ENCODE measurements at places on chromosomes 11 and 22.

- peak; percentile 32 for DNase-seq
These were observed 26.0 kb downstream of the SCGB1A1 start for GRCh38 chr11:62444835-62445234.

DNA sequence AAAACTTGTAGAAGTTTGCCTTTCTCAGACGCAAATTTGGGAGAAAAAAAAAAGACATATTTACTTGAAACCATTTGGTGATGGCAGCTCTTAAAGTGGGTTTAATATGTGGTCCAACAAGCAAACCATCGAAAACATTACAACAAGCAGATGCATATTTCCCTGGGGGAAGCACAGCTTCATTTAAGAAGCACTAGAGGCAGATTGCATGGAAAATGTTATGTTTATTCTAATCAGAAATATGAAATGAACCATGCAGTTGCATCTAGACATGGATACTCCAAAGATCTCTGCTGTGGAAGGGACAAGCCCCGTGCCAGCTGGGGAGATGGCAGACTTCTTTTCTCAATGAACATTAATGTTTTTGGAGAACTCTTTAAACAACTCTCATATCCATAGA, 57.4 kb upstream of the PARVA start:
- DNase-seq, result no peak

- no peak for DNase-seq
These were observed 1.9 kb downstream of the ZNF74 start for GRCh38 chr22:20395907-20396287.

DNA sequence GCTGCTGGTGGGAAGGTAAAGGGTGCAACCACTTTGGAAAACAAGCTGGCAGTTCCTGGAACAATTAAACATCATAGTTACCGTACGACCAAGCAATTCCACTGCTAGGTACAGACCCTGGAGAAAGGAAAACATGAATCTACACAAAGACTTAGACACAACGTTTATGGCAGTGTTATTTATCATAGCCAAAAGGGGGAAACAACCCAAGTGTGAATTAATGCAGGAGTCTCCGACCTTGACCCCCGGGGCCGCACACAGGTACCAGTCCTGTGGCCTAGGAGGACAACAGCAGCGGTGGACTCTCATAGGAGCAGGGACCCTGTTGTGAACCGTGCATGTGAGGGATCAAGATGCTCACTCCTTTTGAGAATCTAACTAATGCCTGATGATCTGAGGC, 22.5 kb downstream of the PRDM10 start:
- no peak for DNase-seq

DNA sequence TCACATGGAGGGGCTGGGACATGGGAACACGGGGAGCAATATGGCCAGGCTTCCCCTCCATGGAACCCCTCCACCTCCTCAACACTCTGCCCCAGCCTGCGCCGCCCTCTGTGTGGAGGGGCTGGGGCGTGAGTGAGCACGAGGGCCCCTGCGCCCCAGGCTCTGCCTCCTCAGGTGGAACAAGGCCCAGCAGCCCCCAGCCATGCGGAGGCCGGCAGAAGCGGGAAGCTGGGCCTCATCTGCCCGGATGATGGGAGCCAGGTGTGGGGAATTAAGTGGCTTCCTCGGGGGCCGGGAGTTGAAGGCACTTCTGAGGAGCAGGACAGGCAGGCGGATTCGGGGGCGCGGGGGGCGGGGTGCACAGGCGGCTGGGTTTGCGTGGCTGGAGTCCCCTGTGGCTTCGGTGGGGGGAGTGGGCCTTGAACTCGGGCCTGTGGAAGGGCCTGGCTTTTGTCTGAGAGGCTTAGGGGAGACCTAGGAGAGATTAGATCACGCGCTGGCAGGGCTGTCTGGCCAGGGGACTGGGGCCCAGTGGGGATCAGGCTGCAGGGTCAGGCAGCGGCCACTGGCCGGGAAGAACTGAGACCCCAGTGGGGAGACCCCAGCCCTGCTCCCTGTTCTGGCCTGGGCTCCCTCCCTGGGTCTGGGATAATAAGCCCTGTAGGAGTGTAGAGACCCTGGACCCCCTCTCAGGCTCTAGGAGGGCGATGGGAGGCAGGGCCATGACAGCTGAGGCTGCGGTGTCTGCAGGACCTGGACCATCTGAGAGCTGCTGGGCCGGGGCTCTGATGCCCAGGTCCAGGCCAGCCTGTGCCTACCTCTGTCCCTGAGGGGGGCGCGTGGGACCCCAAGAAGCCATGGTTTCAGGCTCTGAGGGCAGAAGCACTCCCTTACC, 13.3 kb downstream of the PRR33 start:
- DNase-seq, result peak; percentile 67

GRCh38 chr11:71173709-71174108, 78.7 kb downstream of the SHANK2 start:
- no peak for DNase-seq

GRCh38 chr22:36486619-36487384, 5.4 kb upstream of the TXN2 start:
- peak; percentile 80 for DNase-seq

DNA sequence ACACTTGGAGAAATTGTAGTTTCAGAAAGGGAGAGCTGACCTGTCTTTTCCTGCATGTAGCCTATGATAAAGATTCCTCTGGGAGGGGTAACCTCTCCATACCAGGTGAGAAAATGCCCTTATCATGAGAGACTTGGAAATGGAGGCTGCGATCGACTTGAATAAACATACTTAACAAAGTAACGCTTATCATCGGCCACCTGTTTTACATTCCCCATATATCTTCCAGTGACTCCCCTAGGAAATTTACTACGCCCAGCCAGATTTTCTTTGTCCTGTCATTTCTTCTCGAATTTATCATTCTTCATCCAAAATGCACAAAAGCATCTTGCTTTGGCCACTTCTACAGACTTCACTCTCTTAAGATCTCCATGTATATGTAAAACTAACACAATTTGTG, 143.5 kb downstream of the CCDC81 start:
- DNase-seq, result no peak

GRCh38 chr11:4680341-4680740, 17.3 kb downstream of the OR51E2 start:
- no peak for DNase-seq

- DNase-seq, result no peak
These were observed 8.0 kb upstream of the B3GNT6 start for GRCh38 chr11:77026221-77026620.
